Cortex of kidney (tissue), 1 donor: ENCODE measurements at places on chromosomes 13 and 19.

DNA sequence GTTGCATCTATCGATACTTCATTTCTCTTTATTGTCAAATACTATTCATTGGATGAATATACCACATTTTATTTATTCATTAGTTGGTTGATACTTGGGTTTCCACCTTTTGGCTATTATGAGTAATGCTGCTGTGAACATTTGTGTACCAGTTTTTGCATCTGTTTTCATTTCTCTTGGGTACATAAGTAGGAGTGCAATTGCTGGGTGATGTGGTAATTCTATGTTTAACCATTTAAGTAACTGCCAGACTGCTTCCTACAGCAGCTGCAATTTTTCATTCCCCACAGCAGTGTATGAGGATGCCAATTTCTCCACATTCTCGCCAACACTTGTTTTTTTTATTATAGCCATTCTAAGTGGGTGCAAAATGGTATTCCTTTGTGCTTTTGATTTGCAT is 2.6 kb downstream of the KCNJ14 start:
- no peak for DNase-seq

GRCh38 chr13:23744315-23744714 is 144.9 kb downstream of the MIPEP start:
- no peak for DNase-seq

DNA sequence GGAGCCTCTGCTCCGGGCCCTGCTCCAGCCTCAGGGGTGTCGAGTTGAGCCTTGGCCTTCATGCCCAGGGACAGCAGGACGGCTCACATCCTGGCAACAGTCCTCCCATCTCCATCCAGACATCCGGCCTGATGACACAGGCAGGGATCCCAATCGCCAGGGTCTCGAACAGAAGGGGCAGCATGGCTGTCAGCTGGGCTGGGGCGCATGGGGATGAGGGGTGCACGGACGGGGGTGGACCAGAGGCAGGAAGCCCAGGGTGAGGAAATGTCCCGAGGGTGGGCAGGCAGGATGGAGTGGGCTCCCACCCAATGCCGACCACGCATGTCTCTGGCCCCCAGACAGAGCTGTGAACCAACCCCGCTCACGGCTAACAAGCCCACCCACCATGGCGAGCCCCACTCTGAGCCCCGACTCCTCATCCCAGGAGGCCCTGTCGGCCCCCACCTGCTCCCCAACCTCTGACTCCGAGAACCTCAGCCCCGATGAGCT is 16.2 kb downstream of the EVI5L start:
- DNase-seq = no peak

GRCh38 chr19:51497666-51498065 is 3.9 kb downstream of the SIGLEC12 start:
- DNase-seq = no peak

DNA sequence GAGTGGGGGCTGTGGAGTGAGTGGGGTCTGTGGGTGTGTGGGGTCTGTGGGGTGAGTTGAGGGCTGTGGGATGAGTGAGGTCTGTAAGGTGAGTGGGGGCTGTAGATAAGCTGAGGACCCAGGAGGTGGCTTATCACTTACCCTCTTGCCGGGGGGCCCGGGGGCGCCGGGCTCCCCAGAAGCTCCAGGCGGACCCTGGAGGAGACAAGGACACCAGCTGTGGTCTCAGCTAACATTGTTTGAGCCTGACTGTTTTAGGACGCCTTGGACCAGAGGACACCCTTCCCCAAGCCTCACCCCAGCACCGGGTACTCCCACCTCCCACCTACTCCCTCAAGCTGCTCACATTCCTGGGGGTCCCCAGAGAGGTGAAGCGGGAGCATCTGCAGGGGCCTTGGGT is 34.2 kb upstream of the OLFM2 start:
- DNase-seq = no peak

DNA sequence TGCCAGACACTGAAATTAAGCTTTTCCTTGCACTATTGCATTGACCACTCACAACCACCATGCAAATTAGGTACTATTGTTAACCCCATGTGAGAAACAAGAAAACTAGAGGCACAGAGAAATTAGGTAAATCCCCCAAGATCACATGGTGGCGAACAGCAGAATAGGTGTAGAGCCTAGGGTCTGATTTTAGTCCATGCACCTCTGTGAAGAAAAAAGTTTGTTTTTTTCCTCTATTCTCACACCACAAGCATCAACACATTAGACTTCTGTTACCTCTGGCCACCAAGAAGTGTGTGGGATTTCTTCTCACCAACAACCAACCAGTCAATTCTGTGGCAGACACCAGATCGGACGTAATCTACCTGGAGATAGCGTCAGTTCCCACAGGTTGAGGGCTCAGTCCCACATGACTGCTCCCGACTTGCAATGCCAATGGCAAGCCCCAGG is 391.9 kb downstream of the COG6 start:
- DNase-seq = no peak

DNA sequence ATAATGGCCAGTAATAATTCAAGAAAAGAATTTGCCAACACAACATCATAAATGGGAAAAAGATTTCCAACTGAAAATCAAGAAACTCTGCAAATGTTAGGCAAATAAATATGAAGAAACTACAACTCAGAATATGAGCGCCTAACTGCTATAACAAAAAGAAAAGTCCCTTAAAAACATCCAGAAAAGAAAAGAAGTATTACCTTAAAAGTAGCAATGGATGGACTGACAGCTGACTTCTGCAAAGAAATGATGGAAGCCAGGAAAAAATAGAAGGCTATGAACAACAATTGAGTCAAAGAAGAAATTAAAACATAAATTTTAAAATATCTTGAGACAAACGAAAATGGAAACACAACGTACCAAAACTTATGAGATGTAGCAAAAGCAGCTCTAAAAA is 482.3 kb upstream of the ZNF507 start:
- DNase-seq = no peak
